Natural killer cell (primary cell): ENCODE measurements at places on chromosomes 5 and 9.

DNA sequence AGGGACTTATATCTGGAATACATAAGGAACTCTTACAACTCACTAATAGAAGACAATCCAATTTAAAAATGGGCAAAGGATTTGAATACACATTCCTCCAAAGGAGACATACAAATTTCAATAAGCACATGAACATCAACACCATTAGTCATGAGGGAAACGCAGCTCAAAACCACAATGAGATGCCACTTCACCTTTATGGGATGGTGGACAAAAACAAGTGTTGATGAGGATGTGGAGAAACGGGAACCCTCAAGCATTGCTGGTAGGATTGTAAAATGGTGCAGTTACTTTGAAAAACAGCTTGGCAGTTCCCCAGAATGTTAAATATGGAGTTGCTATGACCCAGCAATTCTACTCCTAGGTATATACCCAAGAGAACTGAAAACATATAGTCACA is 72.7 kb upstream of the IER5L start:
- DNase-seq = no peak

GRCh38 chr5:77663090-77663863 is 24.8 kb upstream of the OTP start:
- no peak for DNase-seq

- no peak for DNase-seq
Measured at GRCh38 chr9:100285601-100286000, 67.1 kb downstream of the TEX10 start.

DNA sequence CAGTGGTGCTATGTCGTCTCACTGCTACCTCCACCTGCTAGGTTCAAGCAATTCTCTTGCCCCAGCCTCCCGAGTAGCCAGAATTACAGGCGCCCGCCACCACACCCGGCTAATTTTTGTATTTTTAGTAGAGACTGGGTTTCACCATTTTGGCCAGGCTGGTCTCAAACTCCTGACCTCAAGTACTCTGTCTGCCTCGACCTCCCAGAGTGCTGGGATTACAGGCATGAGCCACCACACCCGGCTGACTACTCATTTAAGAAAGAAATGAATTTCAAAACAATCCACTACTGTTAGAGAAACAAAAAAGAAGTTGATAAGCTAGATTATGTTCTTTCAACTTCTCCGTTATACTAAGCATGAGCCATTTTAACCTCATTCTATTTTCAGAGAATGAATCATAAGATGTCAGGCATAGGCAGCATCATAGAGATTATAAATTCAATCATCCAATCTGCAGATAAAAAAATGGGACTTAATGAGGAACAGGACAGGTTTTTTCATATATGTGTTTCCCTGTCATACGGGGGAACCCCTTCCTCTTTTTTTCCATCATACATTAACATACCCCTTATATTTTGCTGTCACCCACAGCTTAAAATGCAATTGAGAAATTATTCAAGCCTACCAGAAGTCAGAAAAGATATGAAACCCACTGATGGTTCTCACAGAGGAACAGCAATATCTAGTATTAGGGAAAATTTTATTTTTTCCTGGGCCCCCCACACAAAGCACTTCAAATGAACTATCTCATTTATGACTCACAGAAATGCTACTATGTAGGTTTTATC is 26.5 kb upstream of the ADRB2 start:
- no peak for DNase-seq

DNA sequence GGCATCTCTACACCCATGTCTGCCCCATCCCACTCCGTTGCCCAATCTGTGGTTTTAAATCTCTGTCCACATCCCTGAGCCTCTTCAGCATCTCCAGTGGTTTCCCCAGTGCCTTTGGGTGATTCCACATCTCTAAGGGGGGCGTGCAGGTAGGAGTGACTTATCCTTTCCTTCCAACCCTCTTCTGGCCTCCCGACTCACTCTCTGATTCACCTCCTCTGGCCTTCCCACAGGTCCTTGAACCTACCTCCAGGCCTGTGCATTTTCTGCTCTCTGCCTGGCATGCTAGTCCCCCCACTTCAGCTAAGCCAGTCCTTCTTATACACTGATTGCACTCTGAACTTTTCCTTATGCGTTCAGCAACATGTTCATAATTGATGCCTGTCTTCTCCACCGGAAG is 99.0 kb downstream of the RALGPS1 start:
- no peak for DNase-seq
